Activated naive CD4-positive, alpha-beta T cell treated with anti-CD3 and anti-CD28 coated beads for 36 hours (primary cell): ENCODE measurements at places on chromosomes 11 and 22.
A peak's percentile ranks its signal among the peaks of the same experiment; 100 is the strongest.

DNA sequence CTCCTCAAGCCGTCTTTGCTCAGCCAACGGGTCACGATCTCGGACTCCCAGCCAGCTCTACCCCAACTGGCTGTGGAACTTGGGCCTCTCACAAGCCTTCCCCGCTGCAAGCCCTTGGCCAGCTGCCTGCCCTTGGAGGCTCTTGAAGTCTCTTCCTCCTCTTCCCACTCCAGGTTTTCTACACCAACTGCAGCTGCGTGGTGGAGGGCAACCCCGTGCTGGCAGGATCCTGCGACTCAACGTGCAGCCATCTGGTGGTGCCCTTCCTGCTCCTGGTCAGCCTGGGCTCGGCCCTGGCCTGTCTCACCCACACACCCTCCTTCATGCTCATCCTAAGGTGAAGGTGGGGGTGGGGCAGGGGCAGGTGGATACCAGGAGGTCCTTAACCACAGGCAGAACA is 40.5 kb upstream of the TPBGL start:
- no peak for DNase-seq

DNA sequence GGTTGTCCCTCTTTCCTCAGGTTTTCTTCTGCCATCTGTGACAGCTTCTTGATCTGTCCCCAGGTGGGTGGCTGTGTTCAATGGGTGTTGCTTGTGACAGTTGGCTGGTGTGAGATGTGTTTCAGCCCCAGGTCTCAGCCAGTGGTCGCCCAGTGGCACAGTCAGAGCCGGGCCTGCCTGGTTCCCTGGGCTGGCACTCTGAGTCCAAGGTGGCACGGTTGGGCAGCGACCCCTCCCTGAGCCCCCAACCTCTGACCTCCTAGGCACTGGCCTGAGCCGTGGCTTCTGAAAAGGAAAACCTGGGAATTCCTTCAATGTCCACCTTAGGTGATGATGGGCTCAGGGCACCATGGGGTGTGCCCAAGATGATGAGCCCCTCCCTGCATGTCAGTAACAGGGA is 14.0 kb upstream of the PRODH start:
- DNase-seq = no peak

GRCh38 chr22:40572976-40573375 is 63.5 kb downstream of the MRTFA start:
- no peak for DNase-seq

GRCh38 chr11:17876827-17877226 is 136.0 kb downstream of the SERGEF start:
- DNase-seq = no peak

GRCh38 chr11:69501891-69502860 is 20.7 kb downstream of the LINC01488 start:
- no peak for DNase-seq

GRCh38 chr11:126162306-126163030 is 49.0 kb downstream of the RPUSD4 start:
- DNase-seq = no peak

GRCh38 chr22:33347002-33347401 is 288.8 kb upstream of the SYN3 start:
- no peak for DNase-seq

- DNase-seq = no peak
These were observed 242.0 kb downstream of the TENM4 start for GRCh38 chr11:79198898-79199250.

GRCh38 chr11:8096575-8096974 is 15.6 kb downstream of the TUB start:
- no peak for DNase-seq

DNA sequence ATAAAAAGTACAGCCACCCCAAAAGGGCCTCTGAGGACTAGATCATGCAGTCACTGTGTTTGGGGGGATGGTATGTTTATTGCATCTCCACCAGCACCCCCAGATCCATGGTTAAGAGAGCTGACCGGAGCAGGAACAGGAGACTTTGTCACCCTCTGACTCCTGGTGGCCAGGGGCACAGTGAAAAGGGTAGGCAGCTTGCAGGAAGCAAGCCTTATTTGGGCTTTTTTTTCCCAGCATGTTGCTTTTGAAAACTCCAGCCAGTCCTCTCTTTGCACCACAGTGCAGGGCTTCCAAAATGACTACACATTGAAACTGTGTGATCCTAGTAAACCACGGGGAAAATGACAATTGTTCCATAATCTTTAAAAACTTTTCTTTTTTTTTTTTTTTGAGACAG is 20.6 kb downstream of the PRR5 start:
- DNase-seq = no peak

- DNase-seq = no peak
These were observed 35.9 kb upstream of the ZBED5 start for GRCh38 chr11:10893714-10894151.

DNA sequence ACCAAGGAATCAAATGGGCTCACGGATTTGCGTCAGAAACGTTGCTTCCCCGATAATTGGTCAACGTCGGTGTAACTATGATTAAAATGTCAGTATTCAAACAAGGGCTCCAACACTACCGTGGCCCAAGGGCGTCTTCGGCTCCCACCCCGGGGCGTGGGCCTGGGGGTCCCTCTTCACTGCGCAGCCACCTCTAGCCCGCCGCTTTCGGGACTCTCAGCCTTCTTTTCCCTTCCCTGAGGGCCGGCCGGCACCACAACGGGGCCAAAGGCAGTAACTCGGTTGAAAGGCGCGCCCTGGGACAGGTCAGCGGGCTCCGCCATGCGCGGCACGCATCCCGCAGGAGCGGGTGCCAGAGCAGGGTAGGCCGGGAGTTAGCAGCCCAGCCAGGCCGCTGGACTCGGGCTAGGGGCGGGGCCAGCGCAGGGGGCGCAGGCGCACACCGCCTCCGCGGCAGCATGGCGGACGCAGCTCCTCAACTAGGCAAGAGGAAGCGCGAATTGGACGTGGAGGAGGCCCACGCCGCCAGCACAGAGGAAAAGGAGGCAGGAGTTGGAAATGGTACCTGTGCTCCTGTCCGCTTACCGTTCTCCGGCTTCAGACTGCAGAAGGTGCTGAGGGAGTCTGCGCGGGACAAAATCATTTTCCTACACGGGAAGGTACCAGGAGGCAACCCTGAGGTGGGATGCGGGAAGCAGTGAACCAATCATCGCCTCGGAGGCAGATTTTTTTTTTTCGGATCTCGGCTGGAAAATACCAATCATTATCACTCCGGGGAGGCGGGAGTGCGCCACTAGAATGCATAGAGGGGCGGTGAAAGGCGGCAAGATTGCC is at the start of gene DCPS:
DCPS (plus strand) TSS at position 438 of the 834 bp plus-strand sequence; CDS start at position 459, 21 bp downstream.
- peak; percentile 86 for DNase-seq

DNA sequence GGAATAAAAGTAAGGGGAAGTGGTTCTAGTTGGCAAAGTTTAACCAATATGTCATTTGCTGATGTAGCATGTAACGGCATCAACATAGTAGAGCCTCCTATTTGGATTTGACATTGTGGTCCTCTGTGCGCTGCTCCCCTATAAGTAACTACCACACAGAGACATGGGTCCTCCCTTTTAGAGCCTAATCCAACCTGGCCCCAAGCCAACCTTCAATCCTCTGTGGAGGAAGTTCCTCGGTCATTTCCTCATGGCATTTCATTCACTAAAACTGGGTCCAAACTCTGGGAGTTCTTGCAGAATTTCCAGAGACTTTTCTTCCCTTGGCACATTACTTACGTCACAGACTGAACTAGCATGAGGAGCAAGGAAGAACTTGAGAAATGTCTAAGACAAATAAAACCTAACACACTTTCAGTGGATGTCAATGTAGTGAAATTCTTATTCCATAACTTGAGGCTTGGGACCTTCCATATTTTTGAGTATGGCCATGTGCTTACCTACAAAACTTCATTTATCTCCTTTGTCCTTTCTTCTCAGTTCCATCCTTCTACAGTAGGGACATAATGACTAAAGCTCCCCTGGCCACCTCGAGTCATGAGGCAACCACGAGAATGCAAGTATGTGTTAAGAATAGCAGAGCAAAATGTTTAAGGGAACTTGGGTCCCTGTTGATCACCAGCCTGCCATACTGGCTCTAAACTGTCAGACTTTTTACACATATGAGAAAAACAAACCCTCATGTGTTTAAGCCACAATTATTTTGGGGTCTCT is 34.7 kb downstream of the MMP20 start:
- DNase-seq = no peak

DNA sequence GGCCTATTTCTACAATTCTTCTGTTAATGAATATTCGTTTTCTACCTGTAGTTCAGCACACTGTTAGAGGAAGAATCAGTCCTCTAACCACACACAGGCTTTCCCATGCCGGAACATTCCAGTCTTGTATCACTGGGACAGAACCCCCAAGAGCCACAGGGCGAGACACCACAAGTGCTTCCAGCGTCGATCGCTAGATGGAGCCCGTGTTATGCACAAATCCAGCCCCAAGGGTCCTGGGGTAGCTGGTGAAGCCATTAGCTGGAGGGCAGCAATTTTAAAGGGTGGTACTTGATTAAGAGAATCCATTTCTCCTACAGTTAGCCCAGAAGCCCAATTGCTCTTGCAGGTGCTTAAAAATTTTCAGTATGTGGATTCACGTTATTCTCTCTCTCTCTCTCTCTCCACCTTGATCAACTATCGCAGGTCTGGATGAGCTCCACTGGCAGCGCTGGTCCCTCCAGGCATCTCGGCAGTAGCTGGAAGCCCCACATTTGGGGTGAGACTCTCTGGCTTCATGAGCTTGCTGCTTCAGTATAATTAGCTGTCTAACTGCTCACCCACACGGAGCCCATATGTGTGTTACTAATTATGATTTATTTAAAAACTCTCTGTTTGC is 148.2 kb upstream of the SNX19 start:
- peak; percentile 46 for DNase-seq

- DNase-seq = no peak
These were observed 111.6 kb downstream of the MIAT start for GRCh38 chr22:26768952-26769351.

DNA sequence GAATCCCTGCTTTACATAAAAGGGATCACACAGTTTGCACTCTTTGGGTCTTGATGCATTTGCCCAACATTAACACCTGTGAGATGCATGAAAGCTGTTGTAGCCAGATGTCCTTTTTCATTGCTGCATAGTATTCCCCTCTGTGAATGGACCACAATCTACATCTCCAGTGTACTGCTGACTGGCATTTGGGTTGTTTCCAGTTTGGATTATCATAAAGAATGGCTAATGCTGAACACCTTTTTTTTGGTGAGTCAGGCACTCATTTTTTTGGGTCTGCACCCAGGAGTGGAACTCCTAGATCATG is 58.3 kb downstream of the PHF21B start:
- no peak for DNase-seq

DNA sequence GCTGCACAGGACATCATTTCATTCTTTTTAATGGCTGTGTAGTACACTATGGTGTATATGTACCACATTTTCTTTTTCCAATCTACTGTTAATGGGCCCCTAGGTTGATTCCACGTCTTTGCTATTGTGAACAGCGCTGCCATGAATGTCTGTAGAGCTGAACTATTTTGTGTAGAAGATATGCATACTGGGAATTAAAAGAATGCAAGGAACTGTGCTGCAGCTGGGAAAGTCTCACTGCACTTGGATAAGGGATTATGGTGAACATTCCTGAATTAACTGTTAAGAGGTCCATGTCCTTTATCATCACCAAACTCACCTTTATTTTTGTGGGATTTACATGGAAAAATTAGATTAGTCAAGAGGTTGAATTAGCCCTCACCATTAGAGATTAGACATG is 224.7 kb downstream of the SNX19 start:
- DNase-seq = no peak

DNA sequence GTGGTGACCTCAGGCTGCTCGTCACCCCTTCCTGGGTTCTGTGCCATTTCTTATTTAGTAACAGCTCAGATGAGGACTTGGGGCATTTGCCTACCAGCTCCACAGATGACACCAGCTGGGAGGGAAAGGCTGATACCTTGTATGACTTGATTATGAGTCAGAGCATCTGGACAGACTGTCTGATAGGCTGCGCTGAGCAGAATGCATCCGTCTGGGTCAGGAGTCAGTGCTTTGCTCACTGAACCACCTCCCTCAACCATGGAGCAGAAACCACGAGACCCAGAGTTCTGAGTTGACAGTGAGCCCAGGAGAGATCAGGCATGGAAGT is 6.8 kb downstream of the ST14 start:
- DNase-seq = no peak

GRCh38 chr11:127677660-127678425 is 677.3 kb upstream of the KIRREL3 start:
- no peak for DNase-seq

DNA sequence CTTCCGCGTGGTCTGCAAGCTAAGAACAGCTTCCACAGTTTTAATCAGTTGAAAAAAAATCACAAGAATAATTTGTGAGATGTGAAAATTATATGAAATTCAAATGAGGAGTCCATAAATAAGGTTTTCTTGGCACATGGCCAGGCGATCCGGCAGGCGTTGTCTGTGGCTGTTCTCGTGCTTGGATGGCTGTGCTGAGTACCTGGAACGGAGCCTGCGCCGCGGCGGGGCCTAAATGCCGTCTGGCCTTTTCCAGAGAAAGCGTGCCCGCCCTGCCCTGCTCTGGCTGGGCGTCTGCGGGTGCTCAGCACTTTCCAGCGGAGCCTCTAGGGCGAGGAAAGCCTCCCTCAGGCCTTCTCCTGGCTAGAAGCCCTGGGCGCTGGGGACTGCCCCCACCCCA is 41.8 kb downstream of the OSBPL5 start:
- DNase-seq = no peak

DNA sequence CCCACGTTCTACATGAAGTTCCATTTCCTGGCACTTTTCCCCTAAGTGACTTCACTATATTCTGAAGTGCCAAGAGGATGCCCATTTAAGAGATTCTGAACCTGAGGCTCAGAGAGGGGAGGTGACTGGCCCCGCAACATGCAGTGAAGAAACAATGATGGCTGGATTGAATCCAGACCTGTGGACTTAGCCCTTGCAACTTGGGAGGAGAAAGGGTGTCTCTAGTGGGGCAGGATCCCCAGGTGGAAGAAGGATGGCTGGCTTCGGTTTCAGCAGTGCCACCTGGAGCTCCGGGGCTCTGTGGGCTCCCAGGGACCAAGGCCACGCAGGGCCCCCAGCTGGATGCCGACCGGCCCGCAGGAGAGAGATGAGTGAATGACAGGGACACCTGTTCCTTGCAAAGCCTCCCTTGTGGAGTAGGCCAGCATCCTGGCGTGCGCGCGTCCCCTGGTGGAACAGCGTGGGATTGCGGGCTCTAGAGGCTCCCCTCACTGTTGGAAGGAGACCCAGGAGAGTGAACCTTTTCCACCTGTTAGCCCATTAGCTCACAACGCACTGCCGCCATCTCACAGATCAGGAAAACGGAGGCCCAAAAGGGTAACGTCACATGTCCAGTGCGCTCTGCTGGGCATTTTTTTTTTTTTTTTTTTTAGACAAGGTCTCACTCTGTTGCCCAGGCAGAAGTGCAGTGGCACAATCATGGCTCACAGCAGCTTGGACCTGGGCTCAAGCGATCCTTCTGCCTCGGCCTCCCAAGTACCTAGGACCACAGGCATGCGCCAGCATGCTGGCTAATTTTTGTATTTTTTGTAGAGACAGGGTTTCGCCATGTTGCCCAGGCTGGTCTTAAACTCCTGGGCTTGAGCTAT is 104.7 kb downstream of the KIAA1671 start:
- DNase-seq = peak; percentile 91

- DNase-seq = no peak
These were observed 336.1 kb downstream of the LARGE1 start for GRCh38 chr22:33584152-33584551.
